ENCODE measurements at places on chromosomes 6 and 20.

GRCh38 chr20:54377992-54378773 is 97.2 kb upstream of the DOK5 start:
- no peak for DNase-seq

DNA sequence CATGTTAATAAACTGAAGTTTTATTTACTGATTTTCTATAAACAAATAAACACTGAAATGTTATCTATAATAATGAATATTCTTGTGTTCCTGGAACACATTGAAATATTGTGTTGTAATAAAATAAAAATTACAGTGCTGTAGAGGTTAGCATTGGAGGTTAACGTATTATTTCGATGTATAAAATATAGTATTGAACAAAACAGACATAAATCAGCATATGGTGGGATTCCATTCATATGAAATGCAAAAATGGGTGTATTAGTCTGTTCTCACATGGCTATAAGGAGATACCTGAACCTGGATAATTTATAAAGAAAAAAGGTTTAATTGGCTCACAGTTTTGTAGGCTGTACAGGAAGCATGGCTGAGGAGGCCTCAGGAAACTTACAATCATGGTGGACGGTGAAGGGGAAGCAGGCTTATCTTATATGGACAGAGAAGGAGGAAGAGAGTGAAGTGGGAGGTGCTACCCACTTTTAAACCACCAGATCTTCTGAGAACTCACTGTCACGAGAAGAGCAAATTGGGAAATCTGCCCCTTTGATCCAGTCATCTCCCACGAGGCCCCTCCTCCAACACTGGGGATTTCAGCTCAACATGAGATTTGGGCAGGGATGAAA is 24.6 kb upstream of the BMP6 start:
- DNase-seq = peak; percentile 10

- no peak for DNase-seq
Measured at GRCh38 chr20:11926292-11926998, 8.8 kb downstream of the BTBD3 start.

- no peak for DNase-seq
Measured at GRCh38 chr20:52972190-52972937, at the start of gene TSHZ2. TSHZ2 (plus strand) TSS chr20:52972358; CDS start chr20:52973294, 936 bp downstream.

DNA sequence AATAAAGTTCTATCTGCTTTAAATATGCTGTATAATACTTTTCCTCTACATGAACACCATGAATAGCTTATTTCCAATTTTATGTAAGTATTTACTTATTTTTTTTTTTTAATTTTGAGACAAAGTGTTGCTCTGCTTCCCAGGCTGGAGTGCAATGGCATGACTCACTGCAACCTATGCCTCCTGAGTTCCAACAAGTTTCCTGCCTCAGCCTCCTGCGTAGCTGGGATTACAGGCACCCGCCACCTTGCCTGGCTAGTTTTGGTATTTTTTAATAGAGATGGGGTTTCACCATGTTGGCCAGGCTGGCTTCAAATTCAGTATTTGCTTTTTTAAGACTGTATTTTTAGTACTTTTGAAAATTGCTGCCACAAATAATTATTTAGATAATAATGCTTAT is 1365.9 kb downstream of the GRIK2 start:
- no peak for DNase-seq

GRCh38 chr6:39904946-39905639 is 29.2 kb downstream of the MOCS1 start:
- DNase-seq = no peak

GRCh38 chr6:113017353-113017752 is 670.2 kb downstream of the RFPL4B start:
- DNase-seq = no peak

- peak; percentile 34 for DNase-seq
Measured at GRCh38 chr6:16316741-16317251, 78.4 kb downstream of the GMPR start.

GRCh38 chr6:88588938-88589337 is 374.5 kb downstream of the RNGTT start:
- DNase-seq = no peak

DNA sequence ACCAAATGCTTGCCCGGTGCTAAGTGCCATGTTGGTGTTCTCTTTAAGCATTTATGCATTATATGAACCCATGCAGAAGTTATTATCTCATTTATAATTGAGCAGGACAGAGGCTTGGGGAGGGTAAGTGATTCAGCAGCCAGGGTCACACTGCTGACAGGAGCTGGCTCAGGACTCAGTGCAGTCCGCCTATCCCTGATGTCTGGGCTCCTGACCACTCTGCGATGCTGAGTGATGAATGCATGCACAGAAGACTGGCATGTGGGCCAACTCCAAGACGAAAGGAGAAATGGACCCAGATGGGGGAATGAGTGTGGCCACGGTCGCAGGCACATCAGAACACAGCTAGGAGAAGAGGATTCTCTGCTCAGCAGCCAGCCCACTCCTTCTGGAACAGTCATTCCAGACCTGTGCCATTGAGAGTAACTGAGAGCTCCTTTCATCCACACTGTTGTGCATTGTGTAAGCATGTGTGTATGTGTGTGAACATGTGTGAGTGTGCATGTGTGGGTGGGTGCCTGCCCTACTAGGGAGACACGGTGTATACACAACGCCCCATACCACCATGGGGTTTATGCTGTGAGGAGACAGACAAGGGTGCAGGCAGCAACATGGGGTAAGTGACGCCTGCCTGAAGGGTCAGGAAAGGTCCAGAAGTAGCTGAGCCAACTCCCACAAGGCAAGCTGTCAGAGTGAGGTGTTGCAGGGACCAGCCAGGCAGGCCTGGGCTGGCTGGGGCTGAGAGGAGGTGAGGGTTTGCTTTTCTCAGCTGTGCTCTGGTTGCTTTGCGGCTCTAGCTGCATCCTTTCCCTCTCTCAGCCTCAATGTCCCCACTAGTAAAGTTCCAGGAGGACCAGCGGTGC is 97.8 kb upstream of the PMEPA1 start:
- DNase-seq = no peak

All from Kasumi-1 (cell line).